ENCODE measurements at places on chromosomes 12 and 14.

- DNase-seq, result no peak
Measured at GRCh38 chr14:38941488-38941887, 161.5 kb downstream of the SEC23A start.

GRCh38 chr12:122006186-122006926, 15.3 kb upstream of the BCL7A start:
- DNase-seq, result no peak

GRCh38 chr12:32107359-32108267, 966 bp downstream of the BICD1 start:
- no peak for DNase-seq

GRCh38 chr12:53502983-53503728, 2.1 kb downstream of the TARBP2 start:
- no peak for DNase-seq

- DNase-seq, result no peak
Measured at GRCh38 chr12:22126758-22127157, 80.7 kb downstream of the CMAS start.

DNA sequence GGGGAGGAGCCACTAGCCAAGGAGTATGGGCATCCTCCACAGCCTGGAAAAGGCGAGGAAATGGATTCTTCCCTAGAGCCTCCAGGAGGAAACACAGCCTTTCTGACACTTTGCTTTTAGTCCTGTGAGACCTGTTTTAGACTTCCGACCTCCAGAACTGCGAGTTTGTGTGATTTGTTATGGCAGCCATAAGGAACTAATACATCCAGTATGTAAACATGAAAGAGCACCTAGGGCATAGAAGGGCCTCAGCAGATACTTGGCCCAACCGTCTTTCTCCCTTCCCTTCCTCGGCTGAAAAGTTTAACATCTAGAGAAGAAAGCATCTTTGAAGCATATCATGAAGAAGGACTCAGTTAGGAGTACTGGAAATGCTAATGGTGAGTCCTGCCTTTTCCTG, 3.6 kb downstream of the HIP1R start:
- DNase-seq, result no peak

GRCh38 chr12:57569858-57570257, 20.0 kb downstream of the KIF5A start:
- no peak for DNase-seq

DNA sequence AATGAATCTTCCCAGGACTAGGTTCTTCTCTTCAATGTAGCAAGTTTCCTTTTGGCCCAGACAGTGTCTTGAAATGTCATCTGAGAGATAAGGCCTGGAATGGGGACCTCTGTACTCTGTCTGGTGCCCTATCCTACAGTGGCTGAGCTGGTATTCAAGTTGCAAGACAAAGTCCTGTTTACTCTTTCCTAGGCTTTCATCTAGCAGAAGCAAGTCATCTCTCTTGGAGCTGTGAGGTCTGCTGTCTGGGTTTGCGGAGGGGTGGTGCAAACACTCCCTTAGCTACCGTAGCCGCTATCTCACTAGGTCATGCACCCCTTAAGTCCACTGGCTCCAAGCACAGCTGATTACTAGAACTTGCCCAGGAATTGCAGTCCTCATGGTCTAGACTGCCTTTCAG, 149.7 kb upstream of the SLC16A7 start:
- no peak for DNase-seq

DNA sequence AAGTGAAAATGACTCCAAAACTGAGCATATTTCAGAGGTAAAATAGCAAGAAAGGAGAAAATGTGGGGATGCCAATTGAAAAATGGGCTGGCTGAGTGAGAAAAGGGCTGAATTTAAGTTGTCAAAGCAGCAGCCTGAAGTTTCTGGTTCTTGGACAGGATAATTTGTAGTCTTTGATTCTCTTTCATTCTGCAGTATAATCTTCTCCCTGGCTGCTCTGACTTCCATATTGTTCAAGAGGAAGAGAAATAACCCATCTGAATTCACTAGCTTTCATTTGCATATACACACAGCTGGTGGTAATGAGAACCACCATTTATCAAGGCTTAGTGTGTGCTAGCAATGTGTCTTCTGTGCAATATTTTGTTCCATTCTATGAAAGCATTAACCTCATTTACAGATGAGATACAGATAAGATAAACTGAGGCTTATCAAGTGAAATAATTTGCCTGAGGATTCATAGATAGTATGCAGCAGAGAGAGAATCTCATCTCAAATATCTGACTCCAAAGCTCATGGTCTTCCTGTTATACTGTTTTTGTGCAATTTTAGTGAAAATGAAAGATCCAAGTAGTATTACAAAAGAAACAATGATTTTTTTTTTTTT, 184.2 kb downstream of the TMTC2 start:
- no peak for DNase-seq

DNA sequence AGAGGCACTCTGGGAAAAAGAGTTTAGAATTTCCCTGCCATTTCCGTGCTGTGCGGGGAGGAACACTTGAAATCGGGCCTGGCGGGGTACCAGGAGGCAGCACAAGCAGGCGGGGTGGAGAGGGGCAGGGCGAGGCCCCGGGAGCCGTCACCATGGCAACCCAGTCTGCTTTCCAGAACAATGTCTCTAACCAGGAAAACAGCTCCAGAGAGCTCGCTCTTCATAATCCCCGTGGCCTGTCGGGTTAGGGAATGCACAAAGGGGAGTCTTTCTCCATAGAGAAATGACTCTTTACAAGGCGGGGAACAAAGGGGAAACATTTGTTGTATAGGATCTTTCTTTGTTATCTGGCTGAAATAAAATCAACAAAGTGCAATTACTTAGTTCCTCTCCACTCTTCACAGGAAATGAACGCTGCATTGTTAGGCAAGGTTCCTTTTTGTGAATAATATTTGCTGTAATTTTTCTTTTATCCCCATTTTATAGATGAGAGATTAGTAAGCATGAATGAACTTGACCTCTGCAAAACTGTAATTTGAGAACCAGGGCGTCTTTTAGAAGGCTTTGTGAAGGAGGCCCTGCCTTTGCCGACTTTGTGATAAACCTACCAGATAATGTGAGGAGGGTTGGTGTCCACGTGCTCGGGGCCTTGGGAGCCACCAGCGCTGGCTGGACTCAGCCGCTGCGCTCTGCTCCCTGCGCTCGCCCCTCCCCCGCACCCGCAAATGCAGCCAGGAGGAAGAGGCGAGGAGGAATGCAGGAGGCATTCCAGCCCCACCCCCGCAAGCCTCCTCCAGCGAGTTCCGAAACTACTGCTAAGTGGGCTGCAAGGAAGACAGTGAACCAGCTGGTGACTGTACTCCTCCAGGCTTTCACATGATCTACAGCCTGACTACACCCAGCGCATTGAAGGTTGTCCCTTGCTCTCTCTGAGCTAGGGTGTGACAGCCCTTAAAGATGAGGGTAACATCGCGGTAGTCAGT, 105.2 kb upstream of the ATF7IP start:
- DNase-seq, result peak; percentile 34
